ENCODE measurements at places on chromosomes 5 and 9.

GRCh38 chr5:170182491-170182890, 50.3 kb upstream of the C5orf58 start:
- no peak for DNase-seq

GRCh38 chr5:72468606-72469005, 38.6 kb downstream of the ZNF366 start:
- DNase-seq = no peak

GRCh38 chr5:99133921-99134320, 205.1 kb upstream of the CHD1 start:
- DNase-seq = no peak

- no peak for DNase-seq
Observed at GRCh38 chr9:133605446-133605845, 3.7 kb downstream of the FAM163B start.

GRCh38 chr5:94906750-94907149, 288.3 kb downstream of the SLF1 start:
- DNase-seq = no peak

- no peak for DNase-seq
Observed at GRCh38 chr9:83312537-83312936, 225.7 kb downstream of the FRMD3 start.

GRCh38 chr5:25181249-25181648, 536.5 kb upstream of the CDH10 start:
- no peak for DNase-seq

DNA sequence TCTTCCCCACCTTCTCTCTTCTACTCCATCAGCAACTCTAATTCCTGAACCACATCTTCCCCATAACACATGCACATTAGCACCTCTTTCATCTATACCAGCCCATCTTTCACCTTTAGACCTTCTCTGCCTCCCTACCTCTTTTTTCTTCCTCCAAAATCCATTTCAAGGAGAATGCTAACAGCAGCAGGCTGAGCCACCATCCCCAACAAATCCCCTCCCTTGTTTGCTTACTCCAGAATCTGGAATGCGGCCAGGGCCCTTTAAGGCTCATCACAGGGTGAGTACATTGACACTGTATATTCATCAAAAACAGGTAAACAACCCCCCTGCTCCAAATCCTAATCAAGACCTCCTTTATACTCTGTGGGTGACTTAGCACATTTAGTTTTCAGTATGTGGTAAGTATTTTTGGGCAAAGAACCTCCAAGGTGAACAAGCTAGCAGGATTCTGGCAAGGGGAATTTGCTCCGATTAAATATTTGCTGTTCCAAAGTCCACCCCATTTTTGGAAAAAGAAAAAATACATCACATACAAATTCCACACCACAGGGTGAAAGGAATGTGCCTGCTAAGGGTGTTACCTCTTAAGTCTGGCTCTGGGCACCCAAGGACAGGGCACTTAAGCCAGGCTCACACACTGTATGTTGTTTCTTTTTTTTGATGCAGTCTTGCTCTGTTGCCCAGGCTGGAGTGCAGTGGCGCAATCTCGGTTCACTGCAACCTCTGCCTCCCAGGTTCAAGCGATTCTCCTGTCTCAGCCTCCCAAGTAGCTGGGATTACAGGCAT, 71.4 kb downstream of the SERINC5 start:
- DNase-seq = no peak

DNA sequence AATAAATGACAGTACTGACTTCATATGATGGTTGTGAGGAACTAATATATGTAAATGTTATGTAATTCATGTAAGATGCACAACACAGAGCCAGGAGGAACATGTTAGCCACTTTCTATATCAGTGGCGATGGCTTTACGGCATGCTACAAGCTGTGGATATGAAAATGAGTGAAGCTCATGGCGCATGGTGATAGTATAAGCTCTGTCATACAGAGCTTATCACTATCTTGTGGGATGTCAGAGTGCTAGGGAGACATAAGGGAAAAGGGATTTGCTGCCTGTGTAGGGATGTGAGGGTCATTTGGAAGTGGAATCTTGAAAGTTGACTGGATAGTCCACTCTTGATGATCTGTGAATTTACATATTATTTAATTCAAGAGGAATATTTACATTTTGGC, 13.6 kb downstream of the CPEB4 start:
- no peak for DNase-seq

- no peak for DNase-seq
Observed at GRCh38 chr5:115720888-115721287, 95.1 kb upstream of the TMED7 start.

- DNase-seq = no peak
Observed at GRCh38 chr9:35073279-35073612, 821 bp upstream of the VCP start.

GRCh38 chr9:73089304-73089985, 62.2 kb upstream of the ANXA1 start:
- DNase-seq = no peak

DNA sequence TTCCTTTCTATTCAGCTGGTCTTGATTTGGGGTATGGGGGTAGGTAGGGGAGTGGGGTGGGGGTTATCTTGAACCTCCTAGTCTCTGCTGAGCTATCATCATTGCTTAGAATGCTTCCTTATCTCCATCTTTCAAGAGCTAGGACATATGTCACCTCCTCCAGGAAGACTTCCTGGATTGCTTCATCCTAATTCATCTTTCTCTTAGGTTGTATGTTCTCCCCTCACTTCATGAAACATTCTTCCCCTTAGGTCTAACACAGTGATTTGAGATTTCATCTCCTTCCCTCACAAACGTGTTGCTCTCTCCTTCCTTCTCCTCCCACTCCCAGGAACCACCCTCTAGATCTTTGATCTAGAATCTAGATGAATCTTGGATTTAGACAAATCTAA, 2.4 kb upstream of the SYNPO start:
- no peak for DNase-seq

GRCh38 chr9:117034866-117035265, 347.8 kb downstream of the TRIM32 start:
- no peak for DNase-seq

DNA sequence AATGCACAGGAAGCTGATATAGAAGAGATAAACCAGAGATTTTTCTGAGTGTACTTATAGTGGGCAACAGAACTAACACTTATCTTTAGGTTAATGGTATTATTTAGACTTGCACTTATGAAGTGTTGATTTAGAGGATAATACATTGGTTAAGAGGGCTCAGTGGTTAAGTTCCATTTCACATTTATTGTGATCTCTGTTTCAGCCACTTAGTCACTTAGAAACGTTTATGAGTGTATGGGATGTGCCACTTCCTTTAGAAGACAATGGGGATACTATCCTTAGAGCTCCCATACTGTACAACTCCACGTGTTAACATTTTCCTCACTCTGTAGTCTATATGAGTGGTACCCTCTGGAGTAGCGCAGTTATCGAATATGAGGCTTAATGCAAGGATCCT, 57.5 kb downstream of the PIP5K1B start:
- no peak for DNase-seq

DNA sequence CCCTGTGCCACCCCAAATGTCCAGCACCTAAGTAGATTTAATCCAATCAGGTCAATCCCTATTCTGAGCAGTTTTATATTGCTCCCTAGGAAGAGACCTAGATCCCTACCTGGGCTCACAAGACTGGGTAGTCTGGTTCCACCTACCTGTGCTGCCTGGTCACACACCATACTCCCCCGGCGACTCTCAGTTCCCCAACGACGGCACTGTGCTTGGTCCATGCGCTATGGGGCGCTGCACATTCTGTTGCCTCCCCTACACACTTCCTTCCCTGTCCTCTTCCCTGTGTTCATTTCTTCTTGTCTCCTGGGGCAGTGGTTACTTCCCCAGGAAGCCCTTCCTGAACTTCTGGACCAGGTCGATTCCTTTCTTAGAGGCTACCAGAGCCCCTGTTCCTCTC, 109.9 kb upstream of the IL12B start:
- DNase-seq = no peak

GRCh38 chr9:131651160-131651559, 88.7 kb downstream of the RAPGEF1 start:
- DNase-seq = no peak

DNA sequence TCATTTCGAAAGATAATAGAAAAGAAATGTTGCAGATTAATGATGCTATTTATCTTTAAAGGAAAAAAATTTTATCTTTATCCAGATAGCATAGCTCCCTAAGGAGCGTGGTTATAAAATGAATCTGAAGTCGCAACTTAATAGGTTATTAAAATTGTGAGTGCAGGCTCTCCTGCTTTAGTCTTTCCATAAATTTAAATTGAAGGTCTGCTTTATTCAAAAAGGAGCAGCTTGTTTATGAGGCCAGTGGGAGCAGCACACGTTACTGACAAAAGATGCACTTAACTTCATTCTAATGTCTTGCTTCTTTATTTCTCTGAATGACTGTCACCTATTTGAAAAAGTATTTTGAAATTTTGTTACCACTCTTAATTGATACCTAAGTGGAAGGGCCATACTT, 95.0 kb downstream of the ZCCHC7 start:
- DNase-seq = no peak

GRCh38 chr5:34803974-34804732, 34.8 kb upstream of the TTC23L start:
- DNase-seq = no peak

- DNase-seq = no peak
Observed at GRCh38 chr9:124355039-124355940, 60.0 kb downstream of the PSMB7 start.

DNA sequence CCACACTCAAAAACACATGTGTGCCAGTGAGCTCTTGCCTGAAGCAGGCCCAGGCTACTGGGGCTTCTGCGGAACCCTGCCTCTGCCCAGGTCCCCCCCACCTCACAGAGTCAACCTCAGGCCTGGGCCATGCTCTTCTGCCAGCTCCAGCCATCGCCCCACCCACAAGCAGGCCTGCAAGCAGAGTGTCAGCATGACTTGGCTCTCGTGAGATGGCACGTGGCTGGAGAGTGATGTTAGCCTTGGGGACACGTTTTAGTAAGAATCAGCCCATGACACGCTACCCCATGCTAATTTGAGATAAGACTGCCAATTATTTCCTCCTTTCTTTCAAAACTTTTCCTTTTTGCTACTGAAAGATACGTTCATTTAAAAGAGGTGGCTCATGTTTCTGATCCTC, 351.7 kb downstream of the IRX2 start:
- DNase-seq = no peak

Data from activated T-cell treated with anti-CD3 and anti-CD28 coated beads for 4 hours (primary cell).